ENCODE measurements at places on chromosomes 11 and 22.

- DNase-seq = no peak
Observed at GRCh38 chr22:22616636-22617035, 27.8 kb upstream of the GGTLC2 start.

DNA sequence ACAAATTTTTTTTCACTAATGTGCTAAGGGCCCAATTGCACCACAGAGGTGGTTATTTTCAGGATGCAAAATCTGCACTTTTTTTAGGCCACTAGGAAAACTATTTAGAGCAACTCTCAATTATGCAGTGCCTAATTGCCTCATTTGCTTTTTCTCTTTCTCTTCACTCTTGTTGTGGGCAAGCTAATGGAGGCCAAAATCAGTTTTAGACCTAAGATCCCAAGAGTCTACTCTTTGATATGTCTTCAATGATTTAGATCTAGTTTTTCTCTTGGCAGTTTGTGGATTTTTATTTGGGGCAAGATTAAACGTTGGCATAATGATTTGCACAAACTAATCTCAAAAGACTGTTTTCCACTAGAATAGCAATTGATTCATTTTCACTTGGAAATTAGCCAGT lies 1996.9 kb downstream of the LRRC4C start:
- no peak for DNase-seq

GRCh38 chr11:11568651-11569229 lies 53.1 kb downstream of the GALNT18 start:
- no peak for DNase-seq

DNA sequence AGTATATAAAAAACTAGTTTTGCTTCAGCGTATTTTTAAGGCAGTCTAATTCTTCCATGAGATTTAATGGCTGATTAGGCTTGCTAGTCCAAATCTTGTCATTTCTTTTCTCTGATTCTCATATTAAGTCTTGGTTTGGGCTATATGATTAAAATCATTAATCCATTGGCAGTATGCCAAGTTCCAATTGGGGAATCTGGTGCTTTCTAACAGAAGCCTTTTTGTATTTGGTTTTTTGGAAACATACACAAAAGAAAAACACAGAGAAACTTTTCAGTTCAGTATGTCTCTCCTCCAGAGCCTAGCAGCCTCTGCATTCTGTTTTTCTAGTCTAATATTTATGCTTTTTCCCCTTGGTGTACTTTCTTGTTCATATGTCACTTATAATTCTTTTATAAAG lies 37.9 kb downstream of the SWAP70 start:
- no peak for DNase-seq
